Frontal cortex (tissue), 4 donors: ENCODE measurements at places on chromosomes 7 and 10. TPM values are rescaled to one million over a fixed set of nuclear protein-coding genes. Genes with fewer than 3 reads are reported as not detected.

Gene STAMBPL1
- total RNA-seq, result 8.6 TPM

Gene FAM25G
- total RNA-seq, result not detected

Gene KMT2C
- 55.0 TPM for total RNA-seq

Gene ZNF239
- total RNA-seq, result 27.3 TPM

Gene TIMM23
- 73.4 TPM for total RNA-seq

Gene EPO
- total RNA-seq, result not detected

Gene ZNF804B
- 6.9 TPM for total RNA-seq

Gene EGFR
- total RNA-seq, result 5.3 TPM

Gene ASAH2
- total RNA-seq, result 2.9 TPM

Gene PDZD7
- 10.2 TPM for total RNA-seq

Gene CLCN1
- under 0.01 TPM for total RNA-seq

Gene AQP1
- total RNA-seq, result 0.82 TPM

Gene SDK1
- 33.0 TPM for total RNA-seq

Gene POLR2J2
- 1.2 TPM for total RNA-seq

Gene TNS3
- total RNA-seq, result 6.1 TPM

Gene ADAM22
- 76.2 TPM for total RNA-seq

Gene CFAP43
- 15.9 TPM for total RNA-seq

Gene ATOH7
- total RNA-seq, result 0.41 TPM
